Right ventricle myocardium superior (tissue), 1 donor: ENCODE measurements at places on chromosomes 6 and 20. TPM values are rescaled to one million over a fixed set of nuclear protein-coding genes. Genes with fewer than 3 reads are reported as not detected.
A peak's percentile ranks its signal among the peaks of the same experiment; 100 is the strongest.

DNA sequence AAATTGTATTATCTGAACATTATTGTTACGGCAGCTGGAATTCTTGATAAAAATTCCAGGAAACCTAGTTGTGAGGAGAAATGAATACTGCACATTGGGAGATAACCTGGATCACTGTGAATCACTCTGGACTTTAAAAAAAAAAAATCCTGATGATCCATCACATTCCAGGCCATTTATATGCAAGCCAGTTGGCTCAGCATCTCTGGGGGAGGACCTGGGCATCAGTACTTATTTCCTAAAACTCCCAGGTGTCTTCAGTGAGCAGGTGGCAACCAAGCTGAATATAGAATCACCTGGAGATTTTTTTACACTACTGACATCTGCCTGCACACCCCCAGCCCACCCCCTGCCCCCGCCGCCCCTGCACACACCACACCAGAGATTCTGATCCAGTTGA lies 39.1 kb upstream of the SIRT5 start:
- DNase-seq = no peak

GRCh38 chr6:170162775-170163404 lies 128.0 kb downstream of the DLL1 start:
- DNase-seq = no peak

DNA sequence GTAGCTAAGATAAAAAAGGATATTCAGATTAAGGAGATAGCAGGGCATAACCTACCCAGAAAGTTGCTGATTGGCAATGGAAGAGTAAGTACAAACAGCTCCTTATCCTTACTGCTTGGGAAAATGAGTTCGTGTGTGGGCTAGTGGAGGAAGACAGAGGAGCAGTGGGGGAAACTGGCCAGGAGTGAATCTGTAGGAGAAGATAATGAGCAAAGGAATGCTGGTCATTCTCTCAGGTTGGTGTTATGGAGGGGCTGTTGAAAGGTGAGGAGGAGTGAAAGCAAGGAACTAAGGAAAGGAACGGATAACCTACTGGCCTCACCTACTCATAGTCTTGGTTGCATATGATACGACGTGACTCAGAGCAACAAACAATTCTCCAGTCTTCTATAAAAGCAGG lies 7.3 kb upstream of the GJB7 start:
- DNase-seq = no peak

DNA sequence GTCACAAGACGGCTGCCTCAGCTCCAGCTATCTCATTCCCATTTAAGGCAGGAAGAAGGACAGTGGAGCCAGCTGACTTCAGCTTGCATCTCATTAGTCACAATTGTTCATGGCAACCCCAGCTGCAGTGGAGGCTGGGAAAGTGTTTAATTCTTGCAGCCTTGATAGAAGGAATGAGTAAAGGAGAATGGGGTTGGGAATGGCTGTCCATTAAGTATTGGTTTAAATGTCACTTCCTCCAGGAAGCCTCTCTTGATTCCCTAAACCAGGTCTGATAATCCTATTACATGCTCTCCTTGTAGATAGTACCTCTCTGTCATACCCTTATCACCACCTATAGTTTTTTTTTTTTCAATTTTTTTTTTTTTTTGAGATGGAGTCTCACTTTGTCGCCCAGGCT lies 166.4 kb downstream of the TFAP2C start:
- no peak for DNase-seq

DNA sequence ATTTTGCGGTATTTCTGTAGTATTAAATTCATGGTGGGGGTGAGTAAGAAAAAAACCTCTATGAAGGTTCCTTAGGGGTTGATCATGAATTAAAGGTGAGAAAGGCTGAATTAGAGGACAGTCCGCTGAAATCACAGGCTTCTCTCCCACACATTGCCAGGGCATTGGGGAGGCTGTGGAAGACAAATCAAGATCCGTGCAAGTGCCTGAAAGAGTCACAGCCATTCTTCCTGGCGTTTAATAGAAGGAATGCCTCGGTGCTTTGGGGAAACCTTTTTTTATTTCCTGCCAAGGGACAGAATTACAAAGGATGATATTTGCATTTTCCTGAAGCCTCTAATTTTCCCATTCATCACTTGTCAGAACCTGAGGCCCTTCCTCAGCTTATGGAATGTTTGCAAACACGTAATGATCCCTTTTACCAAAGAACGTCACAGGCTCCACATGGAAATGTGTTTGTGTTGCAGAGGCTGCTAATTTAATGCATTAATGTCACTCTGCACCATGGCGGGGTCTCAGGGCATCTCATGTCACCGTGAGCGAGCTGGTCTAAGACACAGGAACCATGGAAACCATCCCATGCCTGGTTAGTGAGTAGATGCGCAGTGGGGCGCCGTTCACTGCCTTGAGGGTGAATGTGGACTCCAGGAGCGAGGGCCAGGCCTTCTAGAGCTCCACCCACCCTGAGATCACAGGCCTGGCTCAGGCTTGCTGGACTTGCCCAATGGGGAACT lies 185.9 kb upstream of the SULF2 start:
- no peak for DNase-seq

DNA sequence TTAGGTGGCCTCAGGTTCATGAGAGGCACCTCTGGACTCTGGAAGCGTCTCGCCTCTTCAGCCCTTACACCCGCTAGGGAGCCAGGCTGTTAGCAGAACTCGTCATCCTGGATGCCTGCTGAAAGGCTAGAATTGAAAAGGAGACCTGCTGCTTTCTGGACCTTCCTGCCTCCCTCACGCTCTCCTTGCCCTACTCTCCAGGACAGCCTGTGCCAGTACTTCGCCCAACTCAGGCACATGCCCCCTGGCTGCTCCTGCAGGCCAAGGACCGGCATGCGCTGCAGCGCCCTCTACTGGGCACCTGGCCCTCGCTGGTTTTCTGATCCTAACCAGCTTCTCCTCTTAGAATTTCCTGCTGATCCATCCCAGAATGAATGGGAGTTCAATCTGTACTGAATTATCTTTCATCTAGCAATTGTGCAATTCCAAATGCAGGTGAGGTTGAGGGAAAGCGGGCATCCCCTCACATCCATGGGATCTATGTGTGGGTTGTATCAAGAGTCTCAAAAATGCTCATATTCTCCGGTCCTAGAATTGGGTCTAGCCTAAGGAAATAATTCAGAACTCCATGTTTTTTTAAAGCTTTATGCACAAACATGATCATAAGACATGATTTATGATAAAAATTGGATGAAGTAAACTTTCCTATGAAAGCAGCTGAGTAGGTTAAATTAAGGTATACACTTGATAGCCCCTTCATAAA lies 78.0 kb downstream of the PTPN1 start:
- DNase-seq = peak; percentile 82

GRCh38 chr6:54085541-54085940 lies 25.7 kb upstream of the MLIP start:
- no peak for DNase-seq

GRCh38 chr6:2563635-2564034 lies 187.1 kb downstream of the MYLK4 start:
- no peak for DNase-seq

GRCh38 chr20:37526839-37527637 lies 638 bp downstream of the BLCAP start:
- DNase-seq = peak; percentile 46

GRCh38 chr20:62518911-62519310 lies 43.1 kb upstream of the GATA5 start:
- DNase-seq = no peak

DNA sequence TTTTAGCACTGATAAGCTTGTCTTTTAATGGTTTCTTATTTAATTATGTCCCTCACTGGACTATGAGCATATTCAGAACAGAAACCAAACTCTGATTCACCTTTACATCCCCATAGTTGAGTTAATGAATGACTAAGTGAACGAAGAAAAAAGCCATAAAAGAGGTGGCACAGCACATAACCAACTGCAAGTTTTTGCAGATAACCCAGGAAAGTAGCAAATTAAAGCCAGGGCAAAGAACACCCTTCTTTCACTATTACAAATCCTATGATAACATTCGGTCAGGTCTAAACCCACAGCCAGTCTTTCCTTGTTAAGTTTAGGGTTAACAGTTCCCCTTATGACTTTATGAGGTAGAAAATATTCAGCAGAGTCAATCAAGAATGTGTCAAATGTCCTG lies 102.7 kb downstream of the RIN2 start:
- DNase-seq = no peak

- DNase-seq = no peak
These were observed 89.5 kb downstream of the TIAM2 start for GRCh38 chr6:155084431-155085123.

Gene PAK5
- not detected for total RNA-seq

Gene CFAP206
- total RNA-seq = not detected

- peak; percentile 78 for DNase-seq
These were observed 10.4 kb upstream of the ZFAND3 start for GRCh38 chr6:37809197-37809543.

GRCh38 chr20:32963176-32963575 lies 41.1 kb downstream of the SUN5 start:
- no peak for DNase-seq

Gene OXT
- not detected for total RNA-seq

Gene CAGE1
- total RNA-seq = not detected

- no peak for DNase-seq
These were observed 237.5 kb upstream of the RSPO3 start for GRCh38 chr6:126880964-126881363.

- DNase-seq = no peak
These were observed 31.5 kb downstream of the SULF2 start for GRCh38 chr20:47753576-47754387.

Gene LHFPL5
- total RNA-seq = not detected

Gene ZKSCAN3
- 3.6 TPM for total RNA-seq

- DNase-seq = no peak
These were observed 5.1 kb downstream of the MOCS1 start for GRCh38 chr6:39929039-39929732.

DNA sequence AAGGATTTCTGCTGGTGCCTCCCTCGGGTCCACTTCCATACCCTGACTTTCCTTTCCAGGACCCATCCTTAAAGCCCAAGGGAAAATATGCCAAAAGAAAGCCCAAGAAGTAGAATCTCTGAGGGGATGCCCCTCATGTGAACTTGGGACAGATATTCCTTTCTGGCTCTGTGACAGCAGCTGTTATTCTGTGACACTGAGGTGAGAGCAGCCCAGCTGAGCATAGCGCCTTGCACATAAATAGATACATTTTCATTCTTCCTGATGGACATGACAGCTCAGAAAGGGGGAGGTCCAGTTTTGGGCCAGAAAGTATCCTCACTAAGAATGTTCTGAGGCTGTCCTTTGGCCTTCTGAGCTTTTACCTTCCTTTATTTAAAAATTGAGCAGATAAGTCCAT lies 353.2 kb downstream of the SAMD5 start:
- DNase-seq = no peak

- no peak for DNase-seq
These were observed 110.7 kb downstream of the KIF6 start for GRCh38 chr6:39614393-39614950.

DNA sequence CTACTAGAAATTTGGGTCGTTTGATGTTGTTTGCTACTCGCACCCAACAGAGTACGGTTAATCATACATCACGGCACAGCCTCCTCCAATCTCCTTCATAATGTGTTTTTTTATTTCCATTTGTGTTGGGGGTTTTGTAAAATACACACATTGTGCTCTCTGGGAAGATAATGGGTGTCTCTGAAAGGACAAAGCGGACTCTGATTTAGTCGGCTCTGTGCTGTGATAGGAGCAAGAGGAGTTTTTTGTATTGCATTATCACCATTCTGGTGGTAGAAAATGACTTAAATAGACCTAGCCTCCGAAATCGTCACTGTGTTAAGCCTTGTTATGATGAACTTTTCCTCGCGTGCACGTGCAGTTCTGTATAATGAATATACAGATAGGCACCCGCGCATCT lies 196.3 kb downstream of the CDH4 start:
- no peak for DNase-seq

- no peak for DNase-seq
These were observed 33.7 kb upstream of the GPR6 start for GRCh38 chr6:109944448-109944847.
